Activated CD4-positive, alpha-beta T cell treated with anti-CD3 and anti-CD28 coated beads, Interleukin-2, amount 10 ng/mL, durations not matched to agents 24 days and 14 days (primary cell): ENCODE measurements at places on chromosomes 7 and 10. TPM values are rescaled to one million over a fixed set of nuclear protein-coding genes. Genes with fewer than 3 reads are reported as not detected.

- no peaks in the 10 kb centered on the region for H3K27me3 ChIP-seq
- no peak overlapping the region for H3K27ac ChIP-seq
- no peak overlapping the region for H3K4me3 ChIP-seq
- no peaks in the 10 kb centered on the region for H3K4me1 ChIP-seq
These were observed 171.2 kb downstream of the GFRA1 start for GRCh38 chr10:116101616-116102315.

DNA sequence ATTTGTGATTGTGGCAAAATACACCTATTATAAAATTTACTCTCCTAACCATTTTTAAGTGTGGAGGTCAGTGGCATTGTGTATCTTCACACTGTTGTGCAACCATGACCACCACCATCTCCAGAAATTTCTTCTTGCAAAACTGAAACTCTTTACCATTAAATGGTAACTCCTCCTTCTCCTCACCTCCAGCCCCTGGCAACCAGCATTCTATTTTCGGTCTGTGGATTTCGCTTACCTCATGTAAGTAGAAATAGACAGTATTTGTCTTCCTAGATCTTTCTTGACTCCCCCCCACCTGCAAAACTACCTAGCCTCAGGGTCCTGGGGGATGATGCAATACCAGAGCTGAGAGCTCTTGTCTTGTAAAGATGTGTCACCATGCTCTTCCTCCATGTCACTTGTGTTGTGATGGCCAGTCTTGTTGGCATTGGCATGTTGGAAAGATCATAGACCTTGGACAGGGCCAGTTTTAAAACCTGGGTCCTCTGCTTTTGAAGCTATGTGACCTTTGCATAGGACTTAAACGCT is 71.1 kb upstream of the EMX2 start:
- no peaks in the 10 kb centered on the region for H3K4me1 ChIP-seq
- no peaks in the 10 kb centered on the region for H3K36me3 ChIP-seq
- DNase-seq = no peak
- no peak overlapping the region for H3K27ac ChIP-seq
- H3K4me3 ChIP-seq = no peak overlapping the region

The TMEM130 gene
- total RNA-seq = 0.66 TPM in 1 of 2 replicates, not detected in the other

The CRHR2 gene
- not detected in 2 replicates for total RNA-seq

DNA sequence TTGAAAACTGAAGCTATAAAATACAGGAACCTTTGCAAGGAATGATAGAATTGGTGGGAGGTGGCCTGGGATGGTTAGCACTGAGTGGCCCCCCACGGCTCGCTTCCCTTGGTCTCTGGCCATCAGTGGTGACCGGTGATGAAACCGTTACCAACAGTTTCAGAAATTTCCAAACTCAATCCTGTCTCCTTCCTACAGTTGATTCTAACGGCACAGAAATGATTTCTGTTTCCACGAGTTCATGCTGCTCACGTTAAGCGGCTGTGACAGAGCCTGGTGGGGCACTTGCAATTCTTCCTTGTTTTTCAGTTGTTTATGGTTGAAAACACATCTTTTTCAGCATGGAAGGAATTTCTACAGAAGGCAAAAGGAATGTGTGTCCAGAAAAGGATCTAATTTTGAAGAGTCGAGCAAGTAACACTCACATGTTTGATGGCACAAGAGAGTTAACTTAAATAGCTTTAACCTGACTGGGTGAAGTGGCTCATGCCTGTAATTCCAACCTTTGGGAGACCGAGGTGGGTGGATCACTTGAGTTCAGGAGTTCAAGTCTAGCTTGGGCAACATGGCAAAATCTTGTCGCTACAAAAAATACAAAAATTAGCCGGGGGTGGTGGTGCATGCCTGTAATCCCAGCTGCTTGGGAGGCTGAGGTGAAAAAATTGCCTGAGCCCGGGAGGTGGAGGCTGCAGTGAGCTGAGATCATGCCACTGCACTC is 100.1 kb downstream of the DNAJB6 start:
- H3K27me3 ChIP-seq = peaks cover 3% of the 10 kb centered on the region
- H3K4me1 ChIP-seq = peaks cover 17% of the 10 kb centered on the region
- H3K4me3 ChIP-seq = no peak overlapping the region
- DNase-seq = no peak
- H3K36me3 ChIP-seq = no peaks in the 10 kb centered on the region

DNA sequence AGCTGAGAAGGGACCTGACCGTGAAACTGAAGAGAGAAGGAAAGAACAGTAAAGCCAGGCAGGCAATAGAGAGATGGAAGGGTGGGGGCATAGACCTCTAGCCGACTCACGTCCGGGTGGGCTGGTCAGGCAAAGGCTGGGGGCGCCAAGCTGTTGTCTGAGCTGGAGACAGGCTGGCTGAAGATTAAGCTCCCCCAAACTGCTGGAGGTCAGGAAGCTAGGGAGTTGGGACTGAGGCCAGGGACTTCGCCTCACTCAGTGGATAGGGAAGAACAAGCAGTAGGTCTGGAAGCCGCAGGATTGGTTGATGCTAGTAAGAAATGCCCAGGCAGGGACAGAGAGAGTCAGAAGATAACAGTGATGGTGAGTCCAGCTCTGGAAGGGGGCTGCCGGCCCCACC is 5.3 kb downstream of the PITX3 start:
- no peak overlapping the region for H3K4me3 ChIP-seq
- no peak overlapping the region for H3K27ac ChIP-seq
- H3K36me3 ChIP-seq = no peaks in the 10 kb centered on the region
- DNase-seq = no peak

- H3K27me3 ChIP-seq = no peaks in the 10 kb centered on the region
- no peak overlapping the region for H3K4me3 ChIP-seq
- H3K4me1 ChIP-seq = peaks cover 2% of the 10 kb centered on the region
- H3K36me3 ChIP-seq = peaks cover 2% of the 10 kb centered on the region
- no peak for DNase-seq
These were observed 153.6 kb downstream of the TYW1B start for GRCh38 chr7:72674394-72674793.

The SPDYE2 gene
- 0.19 TPM in 1 of 2 replicates, not detected in the other for total RNA-seq

GRCh38 chr10:43209074-43209455 is 57.8 kb downstream of the RASGEF1A start:
- no peak overlapping the region for H3K4me3 ChIP-seq
- no peak overlapping the region for H3K27ac ChIP-seq
- DNase-seq = no peak
- no peaks in the 10 kb centered on the region for H3K36me3 ChIP-seq
- H3K4me1 ChIP-seq = peaks cover 2% of the 10 kb centered on the region

- no peak for DNase-seq
- H3K36me3 ChIP-seq = peaks cover 2% of the 10 kb centered on the region
- no peak overlapping the region for H3K27ac ChIP-seq
These were observed 162.6 kb upstream of the AGR3 start for GRCh38 chr7:17044396-17044795.

- no peaks in the 10 kb centered on the region for H3K36me3 ChIP-seq
- no peak for DNase-seq
- peaks cover 8% of the 10 kb centered on the region for H3K27me3 ChIP-seq
- no peaks in the 10 kb centered on the region for H3K4me1 ChIP-seq
These were observed 81.0 kb downstream of the HYCC1 start for GRCh38 chr7:22932896-22933295.

The YKT6 gene
- total RNA-seq = 87.3 and 92.8 TPM in 2 replicates

GRCh38 chr7:96638669-96639068 is 71.0 kb downstream of the SEM1 start:
- H3K4me1 ChIP-seq = no peaks in the 10 kb centered on the region
- no peak overlapping the region for H3K4me3 ChIP-seq
- DNase-seq = no peak
- no peaks in the 10 kb centered on the region for H3K36me3 ChIP-seq
- peaks cover 4% of the 10 kb centered on the region for H3K27me3 ChIP-seq
- no peak overlapping the region for H3K27ac ChIP-seq

The TLX1 gene
- total RNA-seq = not detected in 2 replicates

- no peak overlapping the region for H3K4me3 ChIP-seq
- H3K27ac ChIP-seq = no peak overlapping the region
- DNase-seq = no peak
- H3K36me3 ChIP-seq = no peaks in the 10 kb centered on the region
- H3K27me3 ChIP-seq = no peaks in the 10 kb centered on the region
- H3K4me1 ChIP-seq = no peaks in the 10 kb centered on the region
These were observed 391.4 kb downstream of the PLXDC2 start for GRCh38 chr10:20207653-20208052.

DNA sequence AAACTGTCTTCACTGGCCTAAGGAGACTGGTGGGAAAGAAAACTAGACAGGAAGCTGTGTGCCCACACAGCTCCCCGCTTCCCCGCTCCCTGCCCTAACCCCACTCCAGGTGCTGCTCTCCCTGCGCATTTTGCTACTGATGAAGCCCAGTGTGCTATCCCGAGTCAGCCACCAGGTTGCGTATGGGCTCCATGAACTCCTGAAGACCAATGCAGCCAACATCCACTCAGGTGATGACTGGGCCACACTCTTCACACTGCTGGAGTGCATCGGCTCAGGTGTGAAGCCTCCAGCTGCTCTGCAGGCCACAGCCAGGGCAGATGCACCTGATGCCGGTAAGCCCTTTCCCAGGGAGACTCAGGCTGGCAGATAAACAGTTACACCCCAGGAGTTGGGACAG is 20.3 kb upstream of the NFKB2 start:
- H3K27ac ChIP-seq = no peak overlapping the region
- DNase-seq = peak; percentile 62
- no peaks in the 10 kb centered on the region for H3K27me3 ChIP-seq
- H3K4me3 ChIP-seq = no peak overlapping the region
- H3K36me3 ChIP-seq = peaks cover 59% of the 10 kb centered on the region

- no peaks in the 10 kb centered on the region for H3K36me3 ChIP-seq
- H3K4me3 ChIP-seq = no peak overlapping the region
- no peak overlapping the region for H3K27ac ChIP-seq
- peaks cover 40% of the 10 kb centered on the region for H3K27me3 ChIP-seq
- DNase-seq = no peak
These were observed 68.7 kb downstream of the EGFR start for GRCh38 chr7:55087521-55087961.

GRCh38 chr7:84820481-84820880 is 366.4 kb downstream of the SEMA3D start:
- no peak for DNase-seq
- H3K27me3 ChIP-seq = no peaks in the 10 kb centered on the region
- H3K4me1 ChIP-seq = no peaks in the 10 kb centered on the region
- no peaks in the 10 kb centered on the region for H3K36me3 ChIP-seq

The SFXN4 gene
- total RNA-seq = 58.1 and 63.0 TPM in 2 replicates

DNA sequence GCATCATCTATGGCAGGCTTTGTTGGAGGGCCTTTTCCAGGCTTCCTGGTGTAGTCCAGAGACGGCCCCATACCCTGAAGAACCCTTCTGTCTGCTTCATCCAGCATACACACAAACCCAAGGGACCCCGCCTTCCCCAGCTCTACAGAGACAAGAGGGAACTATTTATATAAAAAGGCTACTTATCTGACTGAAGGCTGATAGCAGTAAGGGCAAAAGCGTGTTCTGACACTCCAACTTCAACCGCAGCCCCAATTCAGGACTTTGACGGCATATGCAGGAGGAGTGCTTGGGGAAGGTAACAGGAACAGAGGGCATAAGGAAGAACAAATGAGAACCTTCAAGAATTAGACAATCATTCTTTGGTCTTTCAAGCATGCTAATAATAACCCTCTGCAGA is 21.0 kb downstream of the GNA12 start:
- H3K4me1 ChIP-seq = peaks cover 40% of the 10 kb centered on the region
- no peak overlapping the region for H3K27ac ChIP-seq
- H3K27me3 ChIP-seq = no peaks in the 10 kb centered on the region
- DNase-seq = no peak

GRCh38 chr10:70894416-70894815 is 6.1 kb upstream of the PCBD1 start:
- peaks cover 8% of the 10 kb centered on the region for H3K4me1 ChIP-seq
- peaks cover 2% of the 10 kb centered on the region for H3K27me3 ChIP-seq
- H3K27ac ChIP-seq = no peak overlapping the region
- H3K36me3 ChIP-seq = no peaks in the 10 kb centered on the region
- H3K4me3 ChIP-seq = no peak overlapping the region

The VDAC2 gene
- total RNA-seq = 245 and 249 TPM in 2 replicates

DNA sequence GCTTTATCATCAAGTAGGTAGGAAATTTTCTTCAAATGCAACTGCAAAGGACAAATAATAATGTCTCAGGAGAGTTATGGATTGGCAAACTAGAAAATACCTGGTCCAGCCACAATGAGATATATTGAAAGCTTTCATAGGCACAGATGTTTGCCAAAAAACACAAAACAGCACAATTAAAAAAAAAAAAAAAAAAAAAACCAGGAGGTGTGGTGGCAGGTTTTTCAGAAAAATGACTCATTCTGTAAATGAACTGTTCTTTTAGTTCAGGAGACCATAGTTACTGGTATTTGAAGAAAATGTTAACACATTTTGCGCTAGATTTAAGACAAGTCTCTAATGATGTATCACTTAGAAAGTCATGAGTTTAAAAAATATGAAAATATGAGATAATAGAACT is 55.0 kb upstream of the JCAD start:
- no peak overlapping the region for H3K4me3 ChIP-seq
- peaks cover 7% of the 10 kb centered on the region for H3K4me1 ChIP-seq
- DNase-seq = no peak
- H3K27me3 ChIP-seq = peaks cover 5% of the 10 kb centered on the region
- H3K36me3 ChIP-seq = no peaks in the 10 kb centered on the region

The OR2A5 gene
- not detected in 2 replicates for total RNA-seq

DNA sequence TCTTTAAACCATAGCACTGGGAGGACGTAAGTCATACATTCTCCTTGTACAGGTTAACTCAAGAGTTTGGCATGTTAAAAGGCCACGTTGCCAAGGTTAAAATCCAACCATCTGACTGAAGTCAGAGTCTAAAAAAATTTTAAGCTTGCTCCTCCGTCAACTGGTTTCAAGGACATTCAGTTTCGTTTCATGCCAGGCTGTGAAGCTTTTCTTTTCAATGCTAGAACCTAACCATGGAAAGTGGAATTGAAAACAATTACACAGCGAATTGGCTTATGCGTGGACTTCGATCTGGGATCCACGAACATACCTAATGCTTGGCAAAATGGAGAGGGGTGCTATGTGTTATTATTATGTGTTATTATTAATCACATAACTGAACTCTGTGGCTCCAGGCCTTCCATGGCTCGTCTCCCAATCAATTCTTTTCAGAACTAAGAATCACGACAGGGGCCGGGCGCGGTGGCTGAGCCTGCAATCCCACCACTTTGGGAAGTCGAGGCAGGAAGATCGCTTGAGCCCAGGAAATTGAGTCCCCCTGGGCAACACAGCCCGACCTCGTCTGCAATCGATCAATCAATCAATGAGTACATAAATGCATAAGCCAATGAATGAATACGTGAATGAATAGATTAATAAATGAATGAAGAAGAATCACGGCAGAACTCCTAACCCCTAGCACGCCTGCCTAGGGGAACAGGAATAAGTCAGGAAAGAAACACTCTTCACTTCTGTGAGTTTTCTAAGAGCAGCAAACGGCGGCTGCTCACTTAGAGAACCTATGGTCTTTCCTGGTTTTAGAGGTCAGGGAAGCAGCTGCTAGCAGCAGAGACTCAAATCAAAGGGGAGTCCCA is 733 bp upstream of the ARL5B start:
- peak; percentile 79 for DNase-seq
- H3K4me3 ChIP-seq = peak overlapping the region; percentile 96
- no peaks in the 10 kb centered on the region for H3K27me3 ChIP-seq
- H3K4me1 ChIP-seq = peaks cover 33% of the 10 kb centered on the region
- H3K36me3 ChIP-seq = peaks cover 23% of the 10 kb centered on the region
